ENCODE measurements at places on chromosomes 1 and 21.

DNA sequence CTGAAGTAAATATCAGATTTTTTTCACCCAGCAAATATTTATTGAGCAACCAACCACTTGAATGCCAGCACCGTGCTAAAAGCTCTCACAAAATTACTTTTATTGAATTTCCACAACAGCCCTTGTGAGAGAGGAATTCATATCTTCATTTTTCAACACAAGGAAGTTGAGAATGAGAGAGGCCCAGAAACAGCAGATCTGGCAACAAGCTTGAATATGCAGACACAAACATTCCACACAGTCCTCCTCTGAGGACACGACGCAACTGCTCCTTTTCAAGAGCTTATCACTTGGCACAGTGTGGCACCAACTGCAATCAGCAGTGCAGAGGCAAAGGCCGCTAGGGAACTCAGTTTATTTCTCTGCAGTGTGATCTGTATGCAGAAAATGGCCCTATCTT is 32.2 kb upstream of the IFNAR2 start:
- no peak for DNase-seq

DNA sequence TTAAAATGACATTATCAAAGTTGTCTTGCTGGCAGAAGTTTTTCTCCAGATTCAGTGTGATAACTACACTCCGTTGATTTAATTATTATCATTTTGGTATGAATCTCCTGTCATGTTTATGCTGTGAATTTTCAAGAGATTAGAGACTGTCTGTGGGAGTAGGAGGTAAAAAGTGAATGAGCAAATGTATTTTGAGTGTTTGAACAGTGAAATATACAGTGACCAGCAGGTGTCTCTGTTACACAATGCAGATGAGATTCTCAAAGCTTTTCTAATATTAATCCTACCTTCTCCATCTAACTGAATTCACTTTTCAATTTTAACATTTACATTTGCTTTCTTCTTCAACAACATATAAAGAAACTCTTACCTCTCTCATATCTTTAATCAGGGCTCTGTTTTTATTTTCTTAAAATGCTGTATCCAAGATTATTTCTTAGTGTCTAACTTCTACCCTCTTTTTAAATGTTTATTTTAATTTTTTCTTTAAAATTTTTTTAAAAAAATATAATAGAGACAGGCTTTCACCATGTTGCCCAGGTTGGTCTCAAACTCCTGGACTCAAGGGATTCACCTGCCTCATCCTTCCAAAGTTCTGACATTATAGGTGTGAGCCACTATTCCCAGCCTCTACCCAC is 20.9 kb upstream of the HSPA13 start:
- no peak for DNase-seq

GRCh38 chr1:10935724-10936123 is 76.7 kb upstream of the TARDBP start:
- DNase-seq, result no peak

- DNase-seq, result no peak
These were observed 7.0 kb downstream of the PGM1 start for GRCh38 chr1:63600248-63600647.

- DNase-seq, result peak; percentile 62
These were observed at the start of gene LRRC8D for GRCh38 chr1:89820422-89821321. Gene LRRC8D, plus strand, starts transcription at chr1:89821032. Its CDS starts 112,037 bp downstream, at chr1:89933069.

DNA sequence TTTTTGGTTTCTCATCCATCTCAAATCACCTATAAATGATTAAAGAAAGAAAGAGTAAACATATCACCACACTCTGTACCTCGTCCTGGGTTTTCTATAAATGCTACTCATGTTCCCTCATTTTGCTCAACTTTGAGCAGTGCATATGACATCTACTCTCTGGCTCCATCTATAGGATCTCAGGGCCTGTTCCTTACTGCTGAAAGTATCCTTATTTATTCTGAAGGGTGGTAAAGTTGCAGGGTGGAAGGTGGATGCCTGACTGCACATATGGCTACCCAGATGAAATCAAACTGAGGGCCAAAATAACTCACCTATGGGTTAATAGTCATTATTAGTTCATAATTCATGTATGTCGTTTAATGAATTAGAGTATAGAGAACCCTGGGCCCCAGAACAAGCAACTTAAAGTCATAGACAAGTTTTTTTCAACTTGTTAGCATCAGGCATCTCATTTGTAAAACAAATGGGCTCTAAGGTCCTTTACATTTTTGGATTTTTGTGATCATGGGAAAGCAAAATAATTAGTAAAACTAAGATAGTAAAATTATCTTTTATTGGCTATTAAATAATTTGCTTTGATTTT is 46.5 kb downstream of the NCF2 start:
- no peak for DNase-seq

DNA sequence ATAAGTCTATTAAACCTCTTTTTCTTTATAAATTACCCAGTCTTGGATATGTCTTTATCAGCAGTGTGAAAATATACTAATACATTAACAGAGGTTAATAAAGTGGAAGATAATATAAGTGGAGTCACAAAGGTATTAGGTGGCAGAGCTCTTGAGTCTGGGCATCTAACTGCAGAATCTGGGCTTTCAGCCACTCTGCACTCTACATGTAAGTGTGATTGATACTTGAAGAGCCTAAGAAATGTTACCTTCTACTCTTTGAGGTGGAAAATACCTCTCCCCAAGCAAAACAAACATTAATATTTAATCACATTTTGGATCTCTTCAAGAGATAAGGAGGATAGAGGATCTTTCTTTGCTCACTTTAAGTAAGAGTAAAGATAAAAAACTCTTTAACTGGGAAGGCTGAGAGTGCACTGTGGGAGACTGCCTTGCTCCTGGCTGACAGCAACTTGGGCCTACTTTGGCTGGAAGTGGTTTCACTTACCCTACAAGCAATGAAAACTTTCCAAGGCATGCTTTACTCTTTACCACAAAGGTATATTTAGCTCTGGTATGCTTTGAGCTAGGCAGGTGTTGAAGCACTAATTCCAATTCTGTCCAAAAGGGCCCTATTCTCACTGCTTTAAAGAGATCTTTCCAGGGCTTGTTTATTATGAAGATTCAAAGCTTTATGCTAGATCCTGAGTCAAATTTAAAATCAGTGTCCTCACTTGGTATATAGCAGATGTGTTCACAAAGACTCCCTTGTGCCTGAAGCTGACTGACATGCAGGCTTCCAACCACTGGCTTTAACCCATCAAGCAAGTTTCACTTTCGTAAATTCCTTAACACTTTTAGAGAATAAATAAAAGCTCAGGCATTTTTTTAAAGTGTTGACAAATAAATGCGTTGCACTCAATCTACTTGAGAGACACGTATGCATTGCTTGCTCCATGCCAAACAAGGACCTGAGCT is 245.3 kb upstream of the ZP4 start:
- DNase-seq, result no peak

- DNase-seq, result no peak
These were observed 30.8 kb downstream of the PLPP3 start for GRCh38 chr1:56548571-56548970.

- no peak for DNase-seq
These were observed 17.2 kb downstream of the FPGT start for GRCh38 chr1:74215229-74215628.

- DNase-seq, result peak; percentile 60
These were observed 17.1 kb downstream of the TTF2 start for GRCh38 chr1:117077267-117077666.

GRCh38 chr1:21669258-21670058 is at the start of gene RAP1GAP:
Gene RAP1GAP, minus strand, starts transcription at chr1:21669357. Its CDS starts 49,325 bp downstream, at chr1:21620032.
- peak; percentile 37 for DNase-seq

DNA sequence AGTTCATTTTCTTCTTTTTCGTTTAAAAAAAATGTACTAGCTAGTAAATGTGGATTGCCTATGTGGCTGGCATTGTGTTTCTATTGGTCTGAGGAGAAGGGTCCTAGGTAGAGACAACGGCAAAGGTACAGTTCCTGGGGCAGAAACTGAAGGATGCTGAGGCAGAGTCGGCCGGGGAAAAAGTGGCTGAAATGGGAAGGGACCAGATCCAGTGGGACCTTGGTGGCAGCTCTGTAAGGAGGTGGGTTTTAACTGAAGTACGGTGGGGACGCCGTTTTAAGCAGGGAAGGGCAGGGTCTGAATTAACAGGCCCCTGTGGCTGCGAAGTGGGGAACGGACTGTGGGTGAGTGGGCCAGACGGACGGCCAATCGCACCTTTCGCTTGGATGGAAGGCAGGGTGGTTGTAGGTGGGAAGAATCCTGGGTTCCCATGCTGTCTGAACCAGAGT is 420 bp upstream of the VPS13D start:
- DNase-seq, result no peak

- DNase-seq, result no peak
These were observed 2.8 kb downstream of the MASP2 start for GRCh38 chr1:11044086-11044848.

DNA sequence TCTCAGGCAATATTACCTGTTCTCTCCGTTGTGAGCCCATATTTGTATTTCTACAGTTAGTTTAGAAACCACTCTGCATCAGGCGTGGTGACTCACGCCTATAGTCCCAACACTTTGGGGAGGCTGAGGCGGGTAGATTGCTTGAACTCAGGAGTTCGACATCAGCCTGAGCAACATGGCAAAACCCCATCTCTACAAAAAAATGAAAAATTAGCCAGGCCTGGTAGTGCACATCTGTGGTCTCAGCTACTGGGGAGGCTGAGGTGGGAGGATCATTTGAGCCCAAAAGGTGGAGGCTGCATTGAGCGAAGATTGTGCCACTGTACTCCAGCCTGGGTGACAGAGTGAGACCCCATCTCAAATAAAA is 19.7 kb upstream of the ID3 start:
- DNase-seq, result no peak

GRCh38 chr1:94270801-94271203 is 33.4 kb upstream of the ARHGAP29 start:
- DNase-seq, result no peak

DNA sequence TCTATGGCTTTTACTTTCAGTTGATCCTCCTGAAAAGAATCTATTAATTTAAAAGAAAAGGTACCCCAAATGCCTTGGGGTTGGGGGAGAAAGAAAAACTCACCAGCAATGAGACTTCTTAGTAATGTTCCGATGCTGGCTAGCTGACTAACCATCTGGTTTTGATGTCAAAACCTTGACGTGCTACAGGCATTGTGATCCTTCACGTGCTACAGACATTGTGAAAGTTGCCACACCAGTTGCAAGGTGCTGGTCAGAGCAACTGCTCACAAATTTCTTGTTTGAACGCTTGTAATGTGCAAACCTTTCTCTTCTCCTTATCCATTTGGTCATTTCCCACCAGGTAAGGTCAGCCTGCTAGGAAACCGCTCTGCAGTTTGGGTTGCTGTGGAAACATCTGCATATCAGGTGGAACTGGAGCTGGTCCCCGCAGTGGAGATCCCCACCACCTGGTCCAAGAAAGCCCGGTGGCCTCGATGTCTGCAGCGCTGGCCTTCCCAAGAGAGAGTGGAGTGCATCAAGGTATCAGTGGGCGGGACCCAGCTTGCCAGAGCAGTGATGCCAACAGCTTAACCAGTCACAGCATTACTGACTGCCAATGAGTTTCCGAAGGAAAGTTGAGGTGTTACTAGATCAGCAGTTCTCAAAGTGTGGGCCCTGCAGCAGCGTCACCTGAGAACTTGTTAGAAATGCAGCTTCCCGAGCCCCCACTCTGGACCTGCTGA is 16.1 kb downstream of the MAB21L3 start:
- DNase-seq, result no peak

Data from activated naive CD4-positive, alpha-beta T cell treated with anti-CD3 and anti-CD28 coated beads, Interleukin-2, amount 50 U/mL, for 16 hours (primary cell).